ENCODE measurements at places on chromosomes 12 and 14. TPM values are rescaled to one million over a fixed set of nuclear protein-coding genes. Genes with fewer than 3 reads are reported as not detected.

DNA sequence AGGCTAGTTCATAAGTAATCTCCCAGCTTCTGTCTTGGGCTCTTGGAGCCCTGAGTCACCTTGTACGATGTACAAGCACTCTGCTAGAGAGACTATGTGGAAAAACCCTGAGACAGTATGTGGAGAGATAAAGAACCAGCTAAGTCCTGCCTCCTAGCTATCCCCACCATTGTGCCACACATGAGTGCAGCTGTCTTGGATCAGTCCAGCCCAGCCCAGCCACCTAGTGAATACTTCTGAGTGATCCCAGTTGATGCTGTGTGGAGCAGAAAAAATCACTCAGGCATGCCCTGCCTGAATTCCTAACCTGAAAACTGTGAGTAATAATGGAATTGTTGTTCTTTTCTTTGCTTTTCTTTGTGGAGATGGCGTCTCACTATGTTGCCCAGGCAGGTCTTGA, 5.1 kb upstream of the SERPINA6 start:
- no peaks in the 10 kb centered on the region for H3K27me3 ChIP-seq
- no peak overlapping the region for H3K27ac ChIP-seq
- no peaks in the 10 kb centered on the region for H3K36me3 ChIP-seq
- H3K4me1 ChIP-seq = no peaks in the 10 kb centered on the region
- no peak overlapping the region for H3K4me3 ChIP-seq
- DNase-seq = no peak

DNA sequence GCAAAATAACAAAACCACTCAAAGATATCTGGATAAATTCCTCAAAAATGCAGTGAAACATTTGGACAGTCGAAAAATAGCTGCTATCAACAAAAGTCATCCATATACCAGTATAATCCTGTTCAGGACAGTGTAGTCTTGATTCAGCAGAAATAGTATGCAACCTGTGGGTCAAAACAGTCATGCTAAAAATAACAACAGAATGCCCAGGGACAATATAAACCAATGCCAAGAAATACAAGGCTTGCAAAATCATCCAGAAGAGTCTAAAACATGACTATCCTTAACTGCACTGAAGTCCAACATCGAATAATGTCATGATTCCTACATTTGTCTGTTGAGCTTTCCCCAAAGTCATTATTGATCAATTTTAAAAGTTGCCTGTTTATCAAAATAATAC, 425.9 kb downstream of the FSCB start:
- H3K36me3 ChIP-seq = no peaks in the 10 kb centered on the region
- no peaks in the 10 kb centered on the region for H3K27me3 ChIP-seq
- no peak overlapping the region for H3K27ac ChIP-seq
- DNase-seq = no peak

DNA sequence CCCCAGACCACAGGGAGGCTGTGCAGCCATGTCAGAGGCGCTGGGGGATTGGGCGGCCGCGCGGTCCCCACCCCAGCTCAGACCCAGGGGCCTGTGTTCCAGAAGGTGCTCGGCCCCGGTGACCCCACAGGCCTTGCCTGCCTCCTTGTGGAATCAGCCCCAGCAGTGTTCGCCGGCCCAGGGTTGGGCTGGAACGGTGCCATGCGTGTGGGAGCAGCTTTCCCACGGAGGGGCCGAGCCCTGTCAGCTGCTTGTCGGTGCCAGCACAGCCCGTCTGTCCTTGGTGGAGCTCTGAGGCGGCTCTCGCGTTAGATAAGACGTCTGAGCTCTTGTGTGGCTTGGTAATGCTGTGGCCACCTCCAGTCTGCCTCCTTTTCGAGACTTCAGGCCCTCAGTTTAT, 8.5 kb downstream of the ZFYVE21 start:
- H3K36me3 ChIP-seq = peaks cover 16% of the 10 kb centered on the region
- H3K27me3 ChIP-seq = no peaks in the 10 kb centered on the region
- no peaks in the 10 kb centered on the region for H3K4me1 ChIP-seq
- no peak overlapping the region for H3K27ac ChIP-seq
- H3K4me3 ChIP-seq = no peak overlapping the region

DNA sequence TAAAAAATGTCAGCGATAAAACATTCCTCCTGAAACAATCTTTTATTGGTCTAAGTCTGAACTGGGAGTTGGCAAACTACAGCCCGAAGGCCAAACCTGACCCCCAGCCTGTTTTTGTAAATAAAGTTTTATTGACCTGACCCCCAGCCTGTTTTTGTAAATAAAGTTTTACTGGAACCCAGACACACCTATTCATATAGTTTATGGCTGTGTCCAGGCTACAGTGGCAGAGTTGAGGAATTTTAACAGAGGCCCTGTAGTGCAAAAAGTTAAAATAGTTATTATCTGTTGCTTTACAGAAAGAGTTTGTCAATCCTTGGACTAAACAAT, 12.1 kb upstream of the SCARB1 start:
- peaks cover 3% of the 10 kb centered on the region for H3K27me3 ChIP-seq
- H3K4me3 ChIP-seq = no peak overlapping the region
- no peak for DNase-seq

- H3K4me3 ChIP-seq = no peak overlapping the region
- H3K4me1 ChIP-seq = peaks cover 9% of the 10 kb centered on the region
- DNase-seq = peak; percentile 79
- H3K27me3 ChIP-seq = no peaks in the 10 kb centered on the region
- no peaks in the 10 kb centered on the region for H3K36me3 ChIP-seq
- H3K27ac ChIP-seq = no peak overlapping the region
Measured at GRCh38 chr12:31524791-31525495, 66.0 kb downstream of the DENND5B start.

DNA sequence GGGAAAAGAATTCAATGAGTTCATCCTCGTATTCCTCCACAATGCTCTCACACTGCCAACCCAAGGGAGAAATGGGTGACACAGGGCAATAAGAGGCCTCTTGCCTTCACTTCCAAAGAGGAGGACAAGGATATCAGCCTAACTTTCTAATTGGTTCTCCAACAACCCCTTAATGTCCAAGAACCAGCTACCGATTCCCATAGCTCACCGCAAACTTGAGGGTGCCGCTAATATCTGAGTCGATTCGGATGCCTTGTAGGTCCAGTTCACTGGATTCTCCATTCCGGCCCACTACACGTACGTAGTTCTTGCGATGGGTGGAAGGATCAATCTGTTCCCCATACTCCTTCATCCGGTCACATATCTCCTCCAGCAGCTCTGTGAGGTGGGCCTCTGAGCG, 4.8 kb downstream of the CNPY2 start:
- H3K27ac ChIP-seq = no peak overlapping the region
- no peak for DNase-seq
- H3K4me3 ChIP-seq = no peak overlapping the region

- no peaks in the 10 kb centered on the region for H3K36me3 ChIP-seq
- no peak for DNase-seq
- H3K4me3 ChIP-seq = no peak overlapping the region
- no peaks in the 10 kb centered on the region for H3K4me1 ChIP-seq
- no peaks in the 10 kb centered on the region for H3K27me3 ChIP-seq
Measured at GRCh38 chr14:38224338-38224737, 16.6 kb downstream of the SSTR1 start.

DNA sequence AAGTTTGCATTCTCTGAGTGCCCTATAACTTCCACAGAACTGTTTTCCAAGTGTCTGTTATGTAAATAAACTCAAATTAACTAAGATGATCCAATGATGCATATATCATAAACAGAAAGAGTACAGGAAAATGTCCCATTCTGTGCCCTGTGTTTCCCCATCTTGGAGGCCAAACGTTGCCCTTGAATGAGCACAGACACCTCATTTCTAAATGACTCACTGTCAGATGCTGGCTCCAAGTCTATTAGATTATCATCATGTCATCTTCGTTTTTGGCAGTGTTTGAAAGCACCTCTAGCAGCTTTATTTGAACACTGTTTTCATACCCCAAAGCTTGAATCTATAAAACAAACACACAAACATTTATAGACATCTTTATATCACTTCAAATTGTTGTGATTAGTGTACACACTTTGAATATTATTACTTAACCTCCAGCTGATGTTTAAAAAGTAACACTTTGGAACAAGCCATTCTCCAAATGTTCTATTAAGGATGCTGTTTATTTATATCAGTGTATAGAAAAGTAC, 424.2 kb downstream of the NOVA1 start:
- no peaks in the 10 kb centered on the region for H3K27me3 ChIP-seq
- DNase-seq = no peak
- H3K36me3 ChIP-seq = no peaks in the 10 kb centered on the region
- H3K4me1 ChIP-seq = no peaks in the 10 kb centered on the region
- no peak overlapping the region for H3K27ac ChIP-seq

- H3K4me1 ChIP-seq = no peaks in the 10 kb centered on the region
- no peak for DNase-seq
- H3K27ac ChIP-seq = no peak overlapping the region
- H3K27me3 ChIP-seq = no peaks in the 10 kb centered on the region
Measured at GRCh38 chr14:34201909-34202637, 251.2 kb upstream of the EGLN3 start.

DNA sequence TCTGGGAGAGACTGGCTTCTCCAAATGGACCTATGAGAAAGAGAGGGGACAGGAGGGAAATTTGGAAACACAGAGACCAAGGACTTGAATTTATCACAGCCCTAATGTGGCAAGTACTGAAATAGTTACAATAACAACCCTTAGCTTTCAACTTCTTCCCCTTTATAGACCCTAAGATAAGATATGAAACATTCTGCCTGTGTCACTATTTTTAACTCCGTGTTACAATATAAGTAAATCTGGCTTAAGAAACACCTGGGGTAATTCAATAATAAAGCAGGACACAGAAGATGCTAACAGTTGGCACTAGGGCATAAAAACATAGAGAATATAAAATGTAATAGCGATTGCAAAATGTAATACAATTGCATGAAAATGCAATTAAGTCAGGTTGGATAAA, 216.4 kb downstream of the NOVA1 start:
- H3K4me3 ChIP-seq = no peak overlapping the region
- H3K4me1 ChIP-seq = no peaks in the 10 kb centered on the region
- H3K27ac ChIP-seq = no peak overlapping the region

GRCh38 chr12:95118138-95118787, 44.8 kb upstream of the NR2C1 start:
- no peaks in the 10 kb centered on the region for H3K27me3 ChIP-seq
- no peak overlapping the region for H3K4me3 ChIP-seq
- DNase-seq = peak; percentile 89
- no peaks in the 10 kb centered on the region for H3K36me3 ChIP-seq
- peak overlapping the region; percentile 80 for H3K27ac ChIP-seq

DNA sequence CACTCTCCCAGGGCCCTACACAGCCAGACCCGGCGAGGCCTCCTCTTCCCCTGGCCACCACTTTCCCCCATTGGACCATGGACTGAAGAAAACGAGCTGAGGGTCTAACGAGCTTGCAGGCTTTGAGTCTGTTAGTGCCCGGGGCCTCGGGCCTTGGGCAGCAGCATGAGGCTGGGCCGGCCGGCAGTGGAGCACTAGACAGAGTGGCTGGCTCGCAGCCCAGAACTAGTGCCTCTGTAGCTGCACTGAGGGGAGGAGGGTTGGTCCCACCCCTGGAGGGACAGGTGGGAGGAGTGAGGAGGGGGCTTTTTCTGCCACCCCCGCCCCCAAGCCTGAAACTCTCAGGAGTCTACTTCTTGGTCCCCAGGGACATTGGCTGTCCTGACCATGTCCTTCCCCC, 38.7 kb downstream of the SLC6A12 start:
- peaks cover 17% of the 10 kb centered on the region for H3K4me1 ChIP-seq
- H3K27me3 ChIP-seq = no peaks in the 10 kb centered on the region
- no peak overlapping the region for H3K4me3 ChIP-seq

DNA sequence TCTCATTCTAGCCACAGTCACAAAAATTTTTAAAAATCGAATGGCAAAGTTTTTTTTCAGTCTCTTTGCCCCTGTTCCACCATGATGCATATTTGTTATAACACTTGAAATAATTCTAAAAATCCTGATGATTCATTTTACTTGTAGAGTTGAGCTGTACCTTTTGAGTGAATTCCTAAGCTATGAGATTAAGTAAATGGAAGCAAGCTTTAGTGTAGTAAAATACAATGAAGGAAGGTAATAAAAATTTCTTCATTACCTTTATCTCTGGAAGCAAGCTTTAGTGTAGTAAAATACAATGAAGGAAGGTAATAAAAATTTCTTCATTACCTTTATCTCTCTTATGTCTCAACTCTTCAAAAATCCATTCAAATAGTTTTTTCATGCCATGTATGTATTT, 46.1 kb downstream of the TMTC3 start:
- no peaks in the 10 kb centered on the region for H3K27me3 ChIP-seq
- H3K4me1 ChIP-seq = no peaks in the 10 kb centered on the region
- H3K4me3 ChIP-seq = no peak overlapping the region
- no peak overlapping the region for H3K27ac ChIP-seq
- no peaks in the 10 kb centered on the region for H3K36me3 ChIP-seq

DNA sequence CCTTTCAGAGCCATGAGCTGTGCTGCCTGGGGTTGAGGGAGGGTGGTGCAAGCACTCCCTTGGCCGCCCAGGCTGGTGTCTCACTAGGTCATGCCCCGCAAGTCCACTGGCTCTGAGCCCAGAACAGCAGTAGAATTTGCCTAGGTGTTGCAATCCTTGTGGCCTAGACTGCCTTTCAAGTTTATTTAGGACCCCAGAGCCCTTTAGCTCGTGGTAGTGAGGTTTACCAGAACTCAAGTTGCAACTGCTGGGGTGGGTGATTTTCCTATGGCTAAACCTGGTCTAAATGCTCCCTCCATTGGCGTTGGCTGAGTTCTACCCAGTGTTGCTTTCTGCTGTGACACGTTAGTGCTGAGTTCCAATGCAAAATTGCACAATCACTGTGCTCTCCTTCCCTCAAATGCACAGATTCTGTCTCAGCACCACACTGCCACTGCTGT, 287.2 kb downstream of the BCAT1 start:
- DNase-seq = peak; percentile 80
- no peaks in the 10 kb centered on the region for H3K36me3 ChIP-seq
- no peak overlapping the region for H3K4me3 ChIP-seq
- peaks cover 1% of the 10 kb centered on the region for H3K4me1 ChIP-seq
- H3K27me3 ChIP-seq = no peaks in the 10 kb centered on the region
- no peak overlapping the region for H3K27ac ChIP-seq

DNA sequence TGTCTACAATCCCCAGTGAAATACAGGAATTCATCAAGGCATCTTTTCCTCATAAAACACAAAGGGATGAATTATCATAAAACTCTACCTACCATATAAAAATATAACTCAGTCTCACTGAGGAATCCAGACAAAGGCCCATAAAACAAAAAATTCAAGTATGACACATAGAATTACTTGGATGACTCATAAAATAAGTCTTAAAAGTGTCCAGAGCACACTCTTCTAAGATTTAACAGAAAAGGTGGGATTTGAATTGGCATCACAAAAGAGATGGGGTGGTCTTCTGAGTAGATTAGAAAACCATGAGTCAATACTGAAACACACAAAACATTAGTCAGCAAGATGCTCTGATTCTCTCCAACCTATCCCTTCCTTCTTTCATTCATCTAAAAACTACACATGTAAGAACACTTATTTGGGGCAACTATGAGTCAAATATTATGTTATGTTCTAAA, 202.7 kb upstream of the GARIN6 start:
- H3K4me3 ChIP-seq = no peak overlapping the region
- DNase-seq = no peak
- no peak overlapping the region for H3K27ac ChIP-seq

- no peak for DNase-seq
- no peaks in the 10 kb centered on the region for H3K36me3 ChIP-seq
- no peaks in the 10 kb centered on the region for H3K27me3 ChIP-seq
Measured at GRCh38 chr12:99722690-99723486, 75.3 kb downstream of the GARIN6 start.

Gene HAL
- 0.56 TPM for total RNA-seq

Gene TUBA1C
- 1,420 TPM for total RNA-seq

Gene TMEM253
- not detected for total RNA-seq

Gene TXNDC16
- total RNA-seq = 1.4 TPM

Gene KRT3
- total RNA-seq = not detected

Gene RTN1
- total RNA-seq = 0.18 TPM

Gene SLC5A8
- total RNA-seq = not detected

Gene TTC6
- under 0.01 TPM for total RNA-seq
